ENCODE measurements at places on chromosomes 16 and 17.

DNA sequence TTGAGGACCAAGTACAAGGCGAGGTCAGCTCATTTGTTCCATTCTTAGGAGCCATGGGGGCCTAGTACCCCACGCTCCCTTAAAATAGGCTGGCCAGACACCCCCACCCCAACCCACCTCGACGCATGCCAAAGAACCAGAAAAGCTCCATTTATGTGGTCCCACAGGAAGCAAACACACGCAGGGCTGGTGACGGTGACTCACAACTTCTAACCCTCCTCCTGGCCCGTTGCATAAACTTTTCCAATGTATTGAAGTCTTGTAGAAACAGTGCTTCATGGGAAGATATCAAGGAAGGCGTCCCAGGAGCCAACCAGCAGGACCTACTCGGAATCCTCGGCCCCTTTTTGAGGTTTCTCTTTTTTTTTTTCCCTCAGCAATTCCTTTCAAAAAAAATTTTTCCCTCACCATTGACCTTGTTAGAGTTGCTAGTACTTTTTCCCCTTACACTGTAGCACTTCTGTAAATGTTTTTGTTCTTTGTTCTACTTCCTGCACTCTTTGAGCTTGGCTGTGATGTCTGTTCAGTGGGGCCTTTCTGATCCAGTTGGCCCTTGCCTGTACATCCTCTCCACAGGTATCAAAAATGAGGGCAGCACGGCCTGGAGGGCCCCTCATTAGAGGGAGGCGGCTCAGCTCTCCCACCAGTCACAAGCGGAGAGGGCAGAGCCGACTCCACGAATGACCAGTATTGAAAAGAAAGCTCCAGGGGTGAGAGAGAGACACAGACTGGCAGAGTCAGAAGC, 208.3 kb downstream of the RGS9 start:
- DNase-seq, result no peak

- no peak for DNase-seq
These were observed 51.7 kb upstream of the ALDH3A1 start for GRCh38 chr17:19799796-19800195.

GRCh38 chr16:3458852-3459361, 15.4 kb downstream of the NAA60 start:
- peak; percentile 40 for DNase-seq

- DNase-seq, result no peak
These were observed 123.8 kb downstream of the DNAH3 start for GRCh38 chr16:21026846-21027245.

GRCh38 chr17:14352136-14352535, 51.3 kb downstream of the HS3ST3B1 start:
- DNase-seq, result no peak

DNA sequence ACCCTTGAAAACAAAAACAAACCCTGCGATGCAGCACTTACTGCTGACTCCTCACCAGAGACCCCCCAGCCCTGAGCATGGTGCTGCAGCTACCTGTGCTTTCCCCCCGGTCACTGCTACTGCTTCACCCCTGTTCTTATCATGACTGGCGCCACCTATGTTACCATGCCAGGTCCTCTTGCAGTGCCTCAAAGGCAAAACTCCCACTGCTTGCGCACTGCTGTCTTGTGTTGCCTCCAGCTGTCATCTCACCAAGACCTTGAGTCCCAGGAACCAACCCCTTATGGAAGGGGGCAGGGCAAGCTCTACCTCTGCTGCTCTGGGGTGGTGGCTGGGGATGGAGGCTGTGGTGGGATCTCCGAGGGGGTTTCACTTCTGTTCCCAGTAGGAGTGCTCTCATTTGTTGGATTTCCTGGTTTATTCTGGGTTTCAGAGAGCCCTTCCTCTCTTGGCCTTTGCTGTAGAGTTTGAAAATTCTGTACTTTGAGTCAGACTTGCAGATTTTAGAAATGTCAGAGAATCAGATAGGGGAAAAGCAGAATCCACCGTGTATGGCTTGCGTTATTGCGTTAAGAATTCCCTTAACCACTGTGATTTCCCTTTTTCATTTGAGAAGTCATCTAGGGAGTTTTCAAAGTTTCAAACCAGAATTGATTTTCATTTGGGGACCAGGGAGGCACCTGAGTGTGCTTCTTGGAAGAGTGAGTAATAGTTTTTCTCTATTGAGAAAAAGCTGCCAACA, 96.6 kb downstream of the SPECC1 start:
- no peak for DNase-seq

DNA sequence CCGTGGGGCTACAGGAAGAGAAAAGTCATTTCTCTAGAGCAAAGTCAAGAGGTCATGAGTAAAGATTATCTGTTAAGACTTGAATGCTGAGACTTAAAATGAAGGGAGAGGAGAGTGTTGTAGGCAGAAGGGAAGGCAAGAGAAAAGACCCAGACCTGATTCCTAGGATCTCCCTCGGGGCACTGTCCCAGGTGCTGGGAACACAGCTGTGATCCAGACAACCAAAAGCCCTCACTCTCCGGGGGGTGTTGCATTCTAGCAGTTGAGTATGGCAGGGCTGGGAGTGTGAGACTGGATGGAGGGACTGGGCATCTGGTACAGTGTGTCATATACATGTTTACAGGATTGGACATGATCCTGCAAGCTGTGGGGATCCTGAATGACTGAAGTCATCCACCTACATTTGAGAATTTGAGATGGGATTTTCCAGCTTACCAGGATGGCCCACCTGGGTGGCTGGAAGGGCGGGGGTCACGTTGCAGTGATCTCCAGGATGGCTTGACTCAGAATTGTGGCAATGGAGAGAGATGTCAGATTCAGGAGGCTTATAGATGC, 29.1 kb downstream of the ARSG start:
- no peak for DNase-seq

DNA sequence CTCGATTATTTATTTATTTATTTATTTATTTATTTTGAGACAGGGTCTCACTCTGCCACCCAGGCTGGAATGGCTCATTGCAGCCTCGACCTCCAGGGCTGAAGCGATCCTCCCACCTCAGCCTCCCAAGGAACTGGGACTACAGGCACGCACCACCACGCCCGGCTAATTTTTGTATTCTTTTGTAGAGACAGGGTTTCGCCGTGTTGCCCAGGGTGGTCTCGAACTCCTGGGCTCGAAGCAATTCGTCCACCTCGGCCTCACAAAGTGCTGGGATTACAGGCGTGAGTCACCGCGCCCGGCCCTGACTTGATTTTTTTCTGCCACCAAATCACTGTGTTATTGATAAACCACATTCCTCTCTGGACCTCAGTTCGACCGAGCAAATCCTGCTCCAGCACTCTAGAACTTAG, 758 bp upstream of the RPL23A start:
- DNase-seq, result no peak

Data from CD4-positive, alpha-beta T cell treated with Interleukin-17A for 1 hour (primary cell).